RPMI8226 (cell line): ENCODE measurements at places on chromosomes 5 and 9.
A peak's percentile ranks its signal among the peaks of the same experiment; 100 is the strongest.

DNA sequence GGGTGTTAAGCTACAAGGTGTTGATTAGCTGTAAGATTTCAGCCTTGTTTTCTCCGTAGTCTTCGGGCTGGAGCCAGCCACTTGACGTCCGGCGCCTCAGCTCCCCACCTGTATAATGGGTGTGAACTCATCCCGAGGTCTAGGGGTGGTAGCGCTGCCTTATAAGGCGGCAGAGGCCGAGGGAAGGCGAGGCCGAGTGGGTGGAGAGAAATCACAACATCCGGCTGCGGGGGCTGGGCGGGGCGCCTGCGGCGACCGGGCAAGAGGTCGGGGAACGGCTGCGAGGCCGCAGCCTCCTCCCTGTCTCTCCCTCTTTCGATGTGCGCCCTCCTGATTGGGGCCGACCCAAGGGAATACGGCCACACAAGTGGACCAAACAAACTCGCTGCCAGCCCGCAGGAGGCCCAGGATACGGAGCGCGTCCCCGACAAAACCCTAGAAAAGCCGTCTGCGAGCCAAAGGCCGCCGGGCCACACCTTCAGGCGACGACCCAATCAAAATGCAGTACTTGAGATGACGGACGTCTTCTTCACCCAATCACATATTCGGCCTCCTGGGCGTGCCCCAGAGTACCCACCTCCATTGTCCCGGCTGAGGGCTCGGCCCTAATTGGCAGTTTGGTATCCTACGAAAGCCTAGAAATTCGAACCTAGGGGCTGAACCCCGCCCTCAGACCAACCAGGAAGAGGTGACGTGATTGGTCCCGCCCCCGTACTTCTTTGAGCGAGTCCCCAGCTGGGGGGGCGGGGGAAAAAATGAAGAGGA, 493 bp upstream of the GRK6 start:
- peak; percentile 100 for DNase-seq

- no peak for DNase-seq
These were observed 147.3 kb downstream of the FBXL7 start for GRCh38 chr5:15647251-15647650.

- no peak for DNase-seq
These were observed 174.3 kb downstream of the PAPPA start for GRCh38 chr9:116327701-116328405.

- no peak for DNase-seq
These were observed 331.8 kb downstream of the KDM4C start for GRCh38 chr9:7089406-7090193.

GRCh38 chr5:133294380-133294779, 242.6 kb downstream of the HSPA4 start:
- peak; percentile 63 for DNase-seq

GRCh38 chr5:143791848-143792731, 19.9 kb upstream of the HMHB1 start:
- DNase-seq, result peak; percentile 15

- DNase-seq, result no peak
These were observed 65.8 kb upstream of the DAPK1 start for GRCh38 chr9:87431837-87432236.

DNA sequence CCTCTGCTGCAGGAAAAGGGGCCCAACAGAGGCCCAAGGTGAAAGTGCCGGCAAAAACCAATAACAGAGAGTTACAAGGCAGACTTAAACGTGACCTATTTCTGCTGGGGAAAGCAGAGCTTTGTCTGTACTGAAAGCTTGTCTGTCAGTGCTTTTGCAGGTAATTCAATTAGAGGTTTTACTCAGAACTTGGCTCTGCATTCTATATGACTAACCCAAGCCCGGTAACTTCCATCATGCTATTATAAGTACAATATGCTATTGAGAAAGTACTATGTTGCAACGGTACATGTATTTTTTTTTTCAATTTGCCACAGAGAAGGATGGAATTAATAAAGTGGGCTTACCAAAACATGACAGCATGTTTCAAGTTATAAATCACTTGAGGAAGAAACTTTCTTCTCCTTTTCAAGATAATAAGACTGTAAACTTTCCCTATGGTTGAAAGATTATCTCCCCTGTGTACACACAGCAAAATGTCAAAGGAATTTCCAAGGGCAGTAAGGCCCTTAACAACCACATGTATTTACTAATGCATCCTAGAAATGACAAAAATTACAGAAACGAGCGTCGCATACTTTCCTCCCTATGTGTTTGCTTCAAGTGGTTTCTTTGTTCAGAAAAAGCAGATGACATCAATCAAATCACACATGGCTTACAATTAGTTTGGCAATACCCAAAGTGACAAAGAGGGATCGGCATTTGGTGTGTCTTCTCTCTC, 282.4 kb downstream of the EFNA5 start:
- DNase-seq, result peak; percentile 30

- DNase-seq, result peak; percentile 28
These were observed 121.2 kb upstream of the GRHPR start for GRCh38 chr9:37301042-37301853.

DNA sequence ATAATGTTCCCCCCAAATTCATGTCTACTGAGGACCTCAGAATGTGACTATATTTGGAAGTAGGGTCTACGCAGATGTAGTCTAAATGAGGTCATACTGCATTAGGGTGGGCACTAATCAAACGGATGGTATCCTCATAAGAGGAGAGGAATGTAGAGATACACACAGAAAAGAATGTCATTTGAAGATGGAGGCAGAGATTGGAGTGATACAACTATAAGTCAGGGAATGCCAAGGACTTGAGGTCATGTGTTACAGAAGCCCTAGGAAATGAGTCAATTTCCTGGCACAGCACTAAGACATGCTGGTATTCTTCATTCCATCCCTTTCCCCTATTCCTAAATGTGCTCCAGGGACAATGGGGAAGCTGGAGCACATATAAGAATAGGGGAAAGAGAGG, 758 bp upstream of the PDCD1LG2 start:
- DNase-seq, result no peak

DNA sequence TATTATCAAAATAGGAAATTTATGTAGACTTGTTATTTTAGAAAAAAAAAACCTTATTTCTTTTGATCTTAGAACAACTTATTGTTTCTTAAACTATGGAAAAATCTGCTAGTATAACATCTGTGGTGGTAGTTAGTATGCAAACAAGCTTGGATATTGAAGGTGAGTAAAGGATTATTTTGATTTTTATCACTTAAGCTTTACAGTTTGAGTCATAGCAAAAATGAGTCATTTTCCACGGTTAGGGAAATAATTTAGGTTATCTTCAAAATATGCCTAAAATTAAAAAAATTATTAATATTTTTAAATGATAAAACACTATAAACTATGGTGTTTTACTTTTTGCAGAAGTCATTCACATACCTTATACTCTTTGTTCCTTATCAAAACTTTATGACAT, 107.2 kb upstream of the DHFR start:
- no peak for DNase-seq

GRCh38 chr9:96015876-96016686, 140.6 kb downstream of the ERCC6L2 start:
- DNase-seq, result no peak

GRCh38 chr5:40277161-40277906, 402.4 kb upstream of the PTGER4 start:
- DNase-seq, result no peak

DNA sequence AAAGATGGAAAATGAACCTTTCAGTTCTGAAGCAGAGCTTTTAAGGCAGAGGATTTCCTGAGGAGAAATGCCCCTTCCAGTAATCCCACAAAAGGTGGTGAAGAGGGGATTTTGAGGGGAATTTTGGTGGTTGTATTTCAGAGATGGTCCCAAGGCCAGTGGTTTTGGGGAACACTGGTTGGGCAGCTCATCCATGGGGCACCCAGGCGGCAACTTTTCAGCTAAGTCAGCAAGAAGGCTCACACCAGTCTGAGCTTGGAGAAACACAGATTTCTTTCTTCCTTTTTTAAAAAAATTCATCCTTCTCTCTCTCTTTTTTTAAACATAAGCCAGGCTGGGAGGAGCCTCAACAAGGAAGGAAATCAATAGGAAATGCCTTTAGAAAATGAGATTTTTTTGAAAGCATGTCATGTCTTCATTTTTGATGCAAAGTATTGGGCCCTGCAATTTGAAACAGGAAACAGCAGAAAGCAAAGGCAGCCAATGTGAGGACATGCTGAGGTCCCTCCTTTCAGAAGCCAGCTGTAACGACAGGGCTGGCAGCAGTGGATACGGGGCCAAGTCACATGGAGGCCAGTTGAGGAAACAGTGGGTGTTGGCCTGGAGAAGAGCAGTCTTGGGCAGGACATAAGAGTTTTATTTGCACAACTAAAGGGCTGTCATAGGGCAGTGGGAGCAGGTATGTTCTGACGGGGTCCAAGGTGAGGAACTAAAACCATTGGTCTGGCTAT, 155.3 kb upstream of the KLF4 start:
- DNase-seq, result peak; percentile 10

DNA sequence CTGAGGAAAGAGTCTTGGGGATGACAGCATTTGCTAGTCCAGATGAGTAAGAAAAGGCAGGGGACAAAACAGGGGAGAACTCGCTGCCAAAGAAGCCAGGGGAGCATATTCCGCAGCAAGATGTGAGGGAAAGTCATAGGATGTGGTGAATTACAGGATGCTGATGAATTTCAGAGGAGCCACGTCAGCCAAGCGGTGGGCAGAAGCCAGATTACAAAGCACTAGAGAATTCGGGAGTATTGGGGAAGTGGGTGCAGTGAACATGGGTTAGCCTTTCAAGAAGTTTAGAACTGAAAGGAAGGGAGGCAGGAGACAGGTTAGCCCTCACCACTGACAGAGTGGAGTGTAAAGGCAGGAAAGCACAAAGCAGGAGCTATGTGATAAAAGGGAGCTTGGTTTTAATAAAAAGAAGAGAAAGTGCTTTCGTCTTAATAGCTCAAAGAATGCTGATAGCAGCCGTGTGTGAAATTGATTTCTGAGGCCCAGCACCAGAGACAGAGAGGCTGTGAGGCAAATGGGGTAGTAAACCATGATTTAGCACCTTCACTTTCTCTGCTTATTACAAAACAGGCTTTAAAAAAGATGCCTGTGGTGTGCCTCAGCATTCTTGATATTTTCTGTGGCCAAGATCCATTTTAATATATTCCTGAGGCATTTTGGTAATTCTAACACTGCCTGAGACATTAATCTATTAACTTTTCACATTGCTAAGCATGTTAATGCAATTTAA, 16.9 kb downstream of the ADAMTSL1 start:
- no peak for DNase-seq

DNA sequence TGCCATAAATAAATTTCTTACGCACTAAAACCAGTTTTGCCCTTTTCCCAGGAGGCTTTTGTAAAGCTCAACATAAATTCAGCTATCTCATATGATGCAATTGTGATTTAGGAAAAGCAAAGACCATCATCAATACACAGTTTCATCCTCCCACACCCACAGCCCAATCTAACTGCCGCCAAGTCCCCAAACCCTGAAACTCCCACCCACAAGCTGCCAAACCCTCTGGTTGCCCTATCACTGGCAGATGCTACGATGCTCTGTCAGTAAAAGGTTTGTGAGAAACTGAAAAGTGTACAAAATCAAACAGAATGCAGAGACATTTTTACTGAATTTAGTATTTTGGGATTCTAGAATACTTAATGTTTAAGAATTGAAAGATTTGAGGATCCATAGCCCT, 42.8 kb upstream of the NR4A3 start:
- DNase-seq, result no peak

DNA sequence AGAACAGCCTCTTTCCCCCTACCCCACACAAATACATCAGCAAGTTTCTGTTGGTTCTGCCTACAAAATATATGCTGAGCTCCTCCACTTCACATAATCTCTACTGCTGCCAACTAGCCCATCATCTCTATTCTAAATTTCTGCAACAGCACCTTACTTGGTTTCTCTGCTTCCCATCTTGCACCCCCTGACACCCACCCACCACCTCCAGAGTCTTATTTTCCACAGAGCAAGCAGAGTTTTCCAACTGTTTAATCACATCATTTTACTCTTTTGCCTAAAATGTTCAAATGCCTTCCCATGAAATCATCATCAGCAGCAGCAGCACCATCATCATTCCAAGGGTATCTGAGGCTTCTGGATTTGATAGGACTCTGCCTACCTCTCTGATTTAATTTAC, 295.7 kb downstream of the CTNND2 start:
- no peak for DNase-seq

DNA sequence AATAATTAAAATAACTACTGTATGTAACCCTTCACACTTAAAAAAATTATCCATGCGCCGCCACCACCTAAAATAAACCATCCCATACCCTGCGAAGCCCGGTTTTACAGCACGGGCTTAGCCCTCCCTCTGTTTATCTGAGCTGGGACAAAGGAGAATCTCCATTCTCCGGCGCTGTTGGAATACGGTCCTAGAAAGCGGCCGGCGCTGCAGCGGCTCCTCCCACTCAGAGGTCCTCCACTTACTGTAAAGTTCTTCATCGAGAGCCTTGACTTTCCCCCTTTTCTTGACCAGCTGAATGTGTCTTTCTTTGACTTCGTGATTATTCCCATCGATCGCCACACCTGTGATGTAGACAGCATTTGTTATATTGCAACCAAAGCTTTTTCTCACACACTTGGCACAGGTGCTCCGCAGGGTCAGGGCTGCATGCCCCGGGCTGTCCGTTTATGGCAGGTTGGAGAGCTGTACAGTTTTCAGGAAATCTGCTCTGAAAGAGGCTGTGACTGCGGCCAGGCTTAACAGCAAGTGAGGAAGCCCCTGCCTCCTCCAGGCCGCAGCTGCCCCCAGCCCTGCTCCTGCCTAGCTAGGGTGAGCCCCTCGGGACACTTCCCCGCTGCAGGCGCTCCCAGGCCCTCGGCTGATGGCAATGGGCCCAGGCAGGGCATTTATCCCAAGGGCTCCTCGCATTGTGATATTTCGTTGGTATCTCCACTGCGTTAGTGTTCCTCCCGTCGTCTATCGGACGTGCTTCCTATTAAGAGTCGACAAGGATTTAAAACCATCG, 16.7 kb downstream of the GFPT2 start:
- no peak for DNase-seq

DNA sequence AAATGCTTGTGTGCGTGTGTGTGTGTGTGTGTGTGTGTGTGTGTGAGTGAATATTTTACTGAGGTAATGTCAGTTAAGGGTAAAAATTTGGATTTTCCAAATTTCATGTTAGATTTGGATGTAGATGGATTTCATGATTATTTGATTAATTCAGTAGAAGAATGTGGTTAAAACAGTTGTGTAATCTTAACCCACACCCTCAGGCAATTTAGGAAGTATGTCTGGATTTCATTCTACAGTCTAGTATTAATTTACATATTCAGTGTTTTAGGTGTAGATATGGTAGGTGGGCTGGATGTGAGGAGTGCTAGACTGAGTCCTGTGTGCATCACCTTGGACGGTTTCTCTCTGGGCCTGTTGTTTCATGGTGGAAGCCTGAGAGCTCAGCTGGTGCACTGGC, 99.1 kb upstream of the CKMT2 start:
- no peak for DNase-seq

GRCh38 chr9:32011049-32011448, 373.4 kb upstream of the ACO1 start:
- DNase-seq, result peak; percentile 14

- no peak for DNase-seq
These were observed 257.0 kb downstream of the TMEM167A start for GRCh38 chr5:82820188-82820587.
